ENCODE measurements at places on chromosomes 7 and 10.

- no peak for DNase-seq
These were observed 15.0 kb downstream of the ZCCHC24 start for GRCh38 chr10:79430325-79430905.

- DNase-seq: no peak
These were observed 10.0 kb upstream of the CHCHD1 start for GRCh38 chr10:73771722-73772280.

- DNase-seq: no peak
These were observed 37.5 kb downstream of the PWWP2B start for GRCh38 chr10:132434405-132435005.

GRCh38 chr7:107689553-107689952, 28.9 kb downstream of the SLC26A4 start:
- DNase-seq: no peak

DNA sequence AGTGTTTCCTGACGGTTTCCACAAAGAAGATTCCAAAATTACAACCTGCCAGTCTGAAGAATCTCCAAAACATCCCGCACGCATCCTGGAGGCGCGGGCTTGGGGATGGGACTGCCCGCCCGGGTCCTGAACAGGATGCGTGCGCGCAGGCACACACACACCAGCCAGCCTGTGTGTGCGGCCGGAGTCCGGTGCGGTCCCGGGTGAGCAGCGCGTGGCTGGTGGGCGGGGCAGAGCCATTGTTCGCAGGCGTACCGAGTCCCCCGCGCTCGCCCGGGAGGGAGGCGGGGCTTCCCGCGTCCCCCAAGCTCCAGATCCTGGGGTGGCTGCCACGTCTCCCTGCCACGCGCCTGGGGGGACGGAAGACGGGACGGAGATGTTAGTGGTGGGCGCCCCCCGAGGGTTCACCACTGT, 675 bp upstream of the SCD start:
- no peak for DNase-seq
